NCI-H345 (cell line): ENCODE measurements at places on chromosomes 1 and 21.

GRCh38 chr1:50352428-50352827, 70.8 kb downstream of the DMRTA2 start:
- DNase-seq = no peak

- no peak for DNase-seq
These were observed 17.4 kb upstream of the FAM89A start for GRCh38 chr1:231057410-231057809.

- DNase-seq = no peak
These were observed 92.5 kb downstream of the RNF220 start for GRCh38 chr1:44497422-44498170.

DNA sequence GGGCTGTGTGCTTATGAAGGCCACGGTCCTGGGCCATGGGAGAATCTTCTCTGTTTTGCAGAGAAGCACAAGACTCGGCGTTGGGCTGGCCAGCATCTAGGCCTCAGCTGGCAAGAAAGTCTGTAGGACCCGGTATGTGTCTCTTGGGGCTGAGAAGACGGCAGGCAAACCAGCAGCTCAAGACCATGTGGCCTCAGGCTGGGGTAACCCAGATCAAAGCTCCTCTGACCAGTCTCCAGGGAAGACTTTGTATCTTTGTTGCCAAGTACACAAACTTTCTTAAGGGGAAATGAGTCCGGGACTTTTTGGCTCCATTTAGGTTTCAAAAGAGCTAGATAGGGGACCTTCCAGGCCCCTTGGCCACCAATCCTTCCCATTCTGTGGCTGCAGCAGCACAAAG, 60.1 kb downstream of the PTP4A2 start:
- DNase-seq = no peak

DNA sequence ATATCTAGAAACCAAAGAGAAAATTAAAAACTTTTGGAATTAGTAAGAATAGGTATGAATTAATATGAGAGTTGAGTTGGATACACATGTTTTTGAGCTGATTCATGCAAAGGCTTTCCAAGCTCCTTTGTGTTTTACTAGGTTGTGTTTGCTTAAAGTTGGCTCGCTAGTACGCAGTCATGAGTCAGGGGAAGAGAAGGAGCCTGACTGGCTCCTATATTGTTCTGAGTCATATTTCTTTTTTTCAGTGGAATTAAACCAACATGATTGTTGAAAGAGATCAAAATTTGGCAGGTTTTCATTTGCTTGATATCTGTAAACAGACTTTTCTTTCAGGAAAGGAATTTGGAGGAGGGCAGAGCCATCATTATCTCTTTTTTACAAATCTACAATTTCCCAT, 66.7 kb downstream of the MAGI3 start:
- DNase-seq = no peak

- DNase-seq = no peak
These were observed 31.9 kb upstream of the IL19 start for GRCh38 chr1:206738370-206739366.

GRCh38 chr21:26826801-26827200, 18.4 kb downstream of the ADAMTS1 start:
- DNase-seq = no peak

GRCh38 chr1:228975238-228975907, 240.1 kb downstream of the RHOU start:
- no peak for DNase-seq

DNA sequence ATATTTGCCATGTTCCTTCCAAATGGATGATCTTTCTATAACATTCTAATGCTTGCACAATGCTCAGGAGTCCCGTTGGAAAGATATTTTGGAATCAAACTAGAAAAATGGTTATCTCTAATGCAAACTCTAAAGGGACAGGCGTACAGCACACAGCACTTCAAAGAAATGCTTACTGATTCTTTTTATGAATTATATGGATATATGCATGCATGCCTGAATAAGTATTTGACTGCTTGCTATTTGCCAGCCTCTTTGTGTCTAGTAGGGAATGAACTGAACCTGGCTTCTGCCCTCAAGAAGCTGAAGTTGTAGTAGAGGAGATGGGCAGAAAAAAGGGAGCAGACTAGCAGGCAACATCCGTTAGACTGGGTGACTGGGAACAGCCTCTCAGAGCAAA, 48.1 kb downstream of the PCSK9 start:
- DNase-seq = no peak

DNA sequence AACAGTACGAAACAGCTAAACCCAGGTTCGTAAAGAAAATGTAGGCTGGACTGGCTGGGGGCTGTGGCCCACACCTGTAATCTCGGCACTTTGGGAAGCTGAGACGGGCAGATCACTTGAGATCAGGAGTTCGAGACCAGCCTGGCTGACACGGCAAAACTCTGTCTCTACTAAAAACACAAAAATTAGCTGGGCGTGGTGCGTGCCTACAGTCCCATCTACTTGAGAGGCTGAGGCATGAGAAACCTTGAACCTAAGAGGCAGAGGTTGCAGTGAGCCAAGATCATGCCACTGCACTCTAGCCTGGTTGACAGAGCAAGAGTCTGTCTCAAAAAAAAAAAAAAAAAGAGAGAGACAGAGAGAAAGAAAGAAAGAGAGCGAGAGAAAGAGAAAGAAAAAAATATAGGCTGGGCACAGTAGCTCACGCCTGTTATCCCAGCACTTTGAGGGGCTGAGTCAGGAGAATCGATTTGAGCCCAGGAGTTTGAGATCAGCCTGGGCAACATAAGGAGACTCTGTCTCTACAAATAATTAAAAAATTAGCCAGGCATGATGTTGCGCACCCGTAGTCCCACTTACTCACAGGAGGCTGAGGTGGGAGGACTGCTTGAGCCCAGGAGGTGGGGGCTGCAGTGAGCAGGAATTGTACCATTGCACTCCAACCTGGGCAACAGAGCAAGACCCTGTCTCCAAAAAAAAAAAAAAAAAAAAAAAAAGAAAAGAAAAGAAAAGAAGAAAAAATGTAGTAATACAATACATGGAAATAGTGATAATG, 35.7 kb downstream of the CAPZB start:
- no peak for DNase-seq

- DNase-seq = no peak
These were observed 898 bp upstream of the PTGS2 start for GRCh38 chr1:186681121-186681520.

DNA sequence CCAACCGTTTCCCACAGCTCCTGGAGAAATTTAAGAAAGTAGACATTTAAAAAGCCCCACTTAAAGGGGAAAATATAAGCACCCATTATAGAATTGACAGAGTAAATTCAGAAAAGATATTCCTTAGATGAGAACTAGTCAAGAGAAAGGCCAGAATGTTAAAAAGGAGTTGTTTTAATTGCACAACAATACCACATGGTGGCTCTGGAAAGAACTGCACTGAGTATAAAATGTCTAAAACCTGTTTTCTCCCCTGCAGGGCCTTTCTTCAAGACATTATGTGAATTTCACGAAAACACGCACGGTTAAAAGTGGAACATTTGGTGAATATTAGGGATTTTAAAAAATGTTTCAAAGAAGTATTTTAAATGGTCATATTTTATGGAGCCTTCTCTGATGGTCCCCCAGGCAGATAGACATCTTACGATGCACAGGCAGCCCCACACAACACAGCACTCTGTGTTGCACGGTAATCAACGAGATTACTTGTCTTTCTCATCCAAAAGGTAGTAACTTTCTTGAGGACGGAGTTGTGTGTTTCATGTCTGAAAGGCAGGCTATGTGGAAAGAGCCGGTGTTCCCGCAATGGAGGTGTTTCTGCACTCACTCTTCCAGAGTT, 101.9 kb downstream of the PRRX1 start:
- no peak for DNase-seq

DNA sequence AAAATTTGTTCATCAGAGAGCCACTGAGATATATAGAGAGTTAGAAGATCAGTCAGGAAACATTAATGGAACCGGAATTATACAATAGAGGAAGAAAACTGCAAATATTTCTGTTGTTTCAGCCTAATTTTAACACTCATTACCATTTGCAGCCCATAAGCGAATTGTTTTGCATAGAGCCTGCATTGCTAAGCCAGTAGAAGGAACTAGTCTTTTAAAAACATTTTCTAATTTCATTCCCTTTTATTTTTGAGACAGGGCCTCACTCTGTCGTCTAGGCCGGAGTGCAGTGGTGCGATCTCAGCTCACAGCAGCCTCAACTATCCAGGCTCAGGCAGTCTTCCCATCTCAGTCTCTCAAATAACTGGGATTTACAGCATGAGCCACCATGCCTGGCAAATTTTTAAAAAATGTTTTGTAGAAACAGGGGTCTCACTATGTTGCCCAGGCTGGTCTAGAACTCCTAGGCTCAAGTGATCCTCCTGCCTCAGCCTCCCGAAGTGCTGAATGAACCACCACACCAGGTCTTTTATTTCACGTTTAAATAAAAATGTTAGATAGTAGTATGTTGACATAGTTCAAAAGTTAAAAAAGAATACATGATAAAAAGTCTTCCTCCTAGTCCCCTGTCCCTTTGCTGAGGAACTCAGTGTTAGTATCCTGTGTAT, 25.3 kb downstream of the MPZL1 start:
- no peak for DNase-seq

DNA sequence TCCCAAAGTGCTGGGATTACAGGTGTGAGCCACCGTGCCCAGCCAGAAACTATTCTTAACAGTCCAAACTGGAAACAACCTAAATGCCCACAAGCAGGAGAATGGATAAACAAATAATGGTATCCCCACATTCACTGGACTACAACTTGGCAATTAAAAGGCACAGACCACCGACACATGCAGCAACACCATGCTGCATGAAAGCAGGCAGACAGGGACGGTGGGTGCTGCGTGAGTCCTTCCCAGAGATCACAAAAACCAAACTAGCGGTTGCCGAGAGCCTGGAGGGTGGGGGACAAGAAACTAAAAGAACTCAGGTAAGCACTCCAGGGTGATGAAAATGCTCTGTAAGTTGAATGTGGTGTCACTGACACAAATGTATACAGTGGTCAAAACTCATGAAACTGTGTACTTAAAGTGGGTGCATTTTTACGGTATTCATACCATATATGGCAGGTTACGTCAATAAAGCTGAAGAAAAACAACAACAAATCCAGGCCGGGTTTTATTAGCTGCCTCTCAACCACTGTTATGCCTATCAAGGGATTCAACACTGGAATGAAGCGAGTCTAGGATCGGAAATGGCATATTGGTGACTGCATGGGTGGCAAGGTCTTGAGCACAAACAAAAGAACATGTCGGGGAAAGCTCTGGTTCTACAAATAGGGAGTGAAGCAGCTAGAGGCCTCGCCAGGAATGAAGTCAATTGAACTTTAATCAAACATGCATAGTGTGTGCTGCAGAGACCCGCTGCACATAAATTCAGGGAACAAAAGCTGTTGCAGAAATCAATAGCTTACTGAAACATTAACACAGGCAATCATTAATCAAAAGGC, 52.4 kb downstream of the SLC45A1 start:
- peak; percentile 94 for DNase-seq

DNA sequence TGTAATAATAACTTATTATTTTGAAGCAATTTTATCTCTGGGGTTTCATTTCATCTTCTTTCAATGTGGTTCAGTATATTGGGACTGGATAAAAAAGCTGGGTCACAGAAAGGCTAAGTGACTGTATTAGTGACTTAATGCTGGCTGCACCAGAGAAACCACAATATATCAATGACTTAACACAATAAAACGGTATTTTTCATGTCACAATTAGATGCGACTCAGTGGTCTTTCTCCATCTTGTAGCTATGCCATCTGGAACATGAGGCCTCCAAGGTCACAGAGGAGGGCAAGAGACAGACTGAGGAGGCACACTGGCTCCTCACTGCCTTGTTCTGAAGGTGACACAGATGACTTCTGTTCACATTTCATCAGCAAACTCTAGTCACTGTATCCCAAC, 26.0 kb upstream of the KCNA3 start:
- DNase-seq = no peak

GRCh38 chr1:27364696-27365371, 1.9 kb downstream of the MAP3K6 start:
- DNase-seq = no peak

DNA sequence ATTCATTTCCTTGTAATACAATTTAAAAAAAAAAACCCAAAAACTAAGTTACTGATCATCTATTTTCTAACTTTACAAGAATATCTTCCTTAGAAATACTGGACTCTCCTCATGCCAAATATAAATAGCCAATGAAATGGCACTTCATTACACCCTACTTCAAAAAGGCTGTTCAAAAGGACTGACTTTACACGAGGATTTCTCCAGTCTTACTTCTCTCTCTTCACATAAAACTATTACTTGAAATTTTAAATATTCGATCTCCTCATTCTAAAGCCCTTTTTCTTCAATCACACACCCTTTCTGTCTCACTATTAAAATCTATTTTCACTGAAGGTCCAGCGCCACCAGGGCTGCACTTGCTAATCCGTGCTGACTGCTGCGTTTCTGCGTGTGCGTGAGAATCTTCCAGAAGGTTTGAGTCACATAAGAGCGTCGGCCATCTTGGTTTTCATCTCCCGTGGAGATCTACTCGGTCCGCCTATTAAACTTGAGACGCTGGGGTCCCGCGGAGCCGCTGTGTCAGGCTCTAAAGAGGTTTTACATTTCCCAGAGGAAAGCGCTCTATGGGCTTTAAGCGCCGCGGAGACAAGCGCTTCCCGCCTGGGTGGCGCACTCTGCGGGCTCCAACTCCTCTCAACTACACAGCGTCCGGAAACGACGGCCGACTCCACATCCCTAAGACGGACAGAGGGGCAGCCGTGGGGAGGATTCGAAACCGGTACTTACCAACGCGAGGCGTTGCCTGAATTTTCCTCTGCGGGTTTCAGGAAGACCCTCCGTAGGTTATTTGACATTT, 631 bp downstream of the LRIF1 start:
- peak; percentile 74 for DNase-seq

GRCh38 chr1:207031632-207032264, 808 bp downstream of the C1orf116 start:
- peak; percentile 10 for DNase-seq

- no peak for DNase-seq
These were observed 74.1 kb downstream of the OLFML2B start for GRCh38 chr1:161949548-161949947.

DNA sequence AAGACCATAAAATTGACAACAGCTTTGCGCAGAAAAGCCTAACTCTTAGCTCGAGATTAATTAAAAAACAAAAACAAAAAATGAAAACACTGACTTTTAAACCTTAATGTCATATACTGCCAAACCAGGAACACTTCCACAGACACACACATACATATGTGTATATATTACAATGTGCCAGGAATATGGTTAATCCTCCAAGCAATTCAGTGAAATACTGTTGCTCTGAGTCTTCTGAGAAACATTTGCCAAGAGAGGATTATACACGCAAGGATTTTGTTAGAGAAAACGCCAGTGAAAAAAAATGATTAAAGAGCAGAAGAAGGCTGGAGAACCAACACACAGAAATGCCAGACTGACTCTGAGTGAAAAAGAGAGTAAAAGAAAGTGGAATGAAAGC, 116.7 kb upstream of the CHRM3 start:
- DNase-seq = no peak

DNA sequence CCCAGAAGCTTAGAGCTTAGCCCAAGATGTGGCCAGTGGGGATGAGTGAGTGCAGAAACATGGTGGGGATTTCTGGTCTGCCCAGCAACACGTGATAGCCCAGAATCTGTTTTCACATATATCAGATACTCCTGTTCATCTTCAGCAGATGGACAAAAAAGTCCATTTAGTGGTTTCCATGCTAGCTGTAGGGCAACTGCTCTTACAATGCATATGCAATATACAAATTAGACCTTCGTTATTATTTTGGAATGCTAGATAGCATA, 96.9 kb upstream of the SGIP1 start:
- DNase-seq = no peak
